ENCODE measurements at places on chromosomes 1 and 21.

DNA sequence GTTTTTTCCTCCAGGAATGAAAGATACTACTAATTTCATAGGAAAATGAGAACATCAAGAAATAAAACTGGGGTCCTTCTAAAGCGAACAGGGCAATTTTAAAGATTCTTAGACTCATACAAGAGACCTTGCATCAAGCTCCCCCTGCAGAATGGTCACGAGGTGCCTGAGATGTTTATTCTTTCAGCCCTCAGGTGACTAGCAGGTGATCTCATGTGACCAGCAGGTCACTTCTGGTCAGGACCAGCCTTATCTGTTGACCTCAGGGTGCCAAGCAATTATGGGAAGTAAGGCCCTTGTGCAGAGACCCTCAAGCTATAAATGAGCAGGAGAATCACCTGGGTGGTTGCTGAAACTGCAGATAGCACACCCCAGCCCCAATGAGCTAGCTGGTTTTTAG is 20.6 kb upstream of the TMEM51 start:
- no peak for DNase-seq

DNA sequence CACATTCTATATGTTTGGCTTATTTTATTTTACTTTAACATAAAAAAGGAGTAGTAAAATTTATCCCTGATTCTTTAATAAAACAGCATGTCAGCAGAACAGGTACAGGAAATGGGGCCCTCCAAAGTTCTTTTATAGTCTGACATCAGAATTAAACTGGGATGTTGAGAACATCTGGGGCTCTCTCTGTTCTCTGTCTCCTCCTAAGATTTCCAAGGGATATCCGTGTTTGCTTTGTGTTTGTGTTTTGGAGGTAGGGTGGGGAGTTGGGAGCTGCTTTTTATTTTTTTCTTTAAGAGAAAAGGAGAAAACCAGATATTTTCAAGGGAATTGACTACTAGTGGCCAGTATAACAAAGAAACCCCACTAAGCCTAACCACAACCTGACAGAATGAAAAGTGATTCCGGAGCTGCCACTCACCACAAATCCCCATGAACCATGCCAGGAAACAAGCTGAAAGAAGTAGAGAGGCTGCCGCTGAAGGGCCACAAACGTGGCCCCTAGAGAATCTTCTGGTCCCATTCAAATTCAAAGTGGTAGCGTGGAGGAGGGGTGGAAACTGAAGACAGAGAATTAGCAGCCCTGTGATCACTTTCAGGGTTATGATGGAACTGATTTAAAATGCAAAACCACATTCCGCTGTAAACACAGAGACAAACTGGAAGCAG is 369.6 kb upstream of the ADGRL2 start:
- no peak for DNase-seq

DNA sequence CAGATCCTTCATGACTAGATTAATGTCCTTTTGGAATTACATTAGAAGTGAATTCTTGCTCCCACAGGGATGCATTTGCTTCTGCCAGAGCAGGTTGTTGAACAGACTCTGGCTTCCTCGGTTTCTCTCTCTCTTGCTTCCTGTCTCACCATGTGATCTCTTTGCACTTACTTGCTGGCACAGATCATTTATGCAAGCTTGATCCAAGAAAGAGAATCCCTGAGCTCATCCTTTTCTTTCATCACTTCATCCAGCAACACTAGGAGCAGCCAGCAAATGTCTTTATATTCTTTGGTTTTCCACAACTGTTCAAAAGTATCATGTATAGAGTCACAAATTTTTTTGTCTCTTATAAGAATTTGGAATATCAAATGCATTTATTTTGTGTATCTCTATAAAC is 313.5 kb downstream of the ZNF326 start:
- DNase-seq, result no peak

DNA sequence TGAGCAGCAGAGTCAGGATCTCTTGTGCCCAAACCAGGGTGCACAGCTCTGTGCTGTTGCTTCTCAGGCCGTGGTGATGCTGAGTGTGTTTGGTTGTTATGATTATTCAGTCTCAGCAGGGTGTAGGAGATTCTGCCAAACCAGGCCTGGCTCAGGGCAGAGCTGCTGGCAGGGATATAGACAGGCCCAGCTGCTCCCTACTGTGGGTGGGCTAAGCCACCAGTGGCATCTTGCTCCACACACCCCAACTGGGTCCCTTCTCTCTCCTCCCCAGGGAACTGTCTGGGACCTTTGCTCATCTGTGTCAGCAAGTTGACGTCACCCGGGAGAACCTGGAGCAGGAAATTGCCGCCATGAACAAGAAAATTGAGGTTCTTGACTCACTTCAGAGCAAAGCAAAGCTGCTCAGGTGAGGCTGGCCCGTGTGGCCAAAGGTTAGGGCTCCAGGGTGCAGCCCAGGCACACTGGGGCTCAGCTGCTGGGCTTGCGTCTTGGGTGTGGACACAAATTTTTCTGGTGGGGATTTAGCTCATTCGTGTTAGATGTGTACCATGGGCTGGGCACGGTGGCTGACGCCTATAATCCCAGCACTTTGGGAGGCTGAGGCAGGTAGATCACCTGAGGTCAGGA is 9.9 kb upstream of the MIIP start:
- DNase-seq, result no peak

- DNase-seq, result no peak
These were observed 251.8 kb downstream of the ADGRL2 start for GRCh38 chr1:82052563-82052962.

- DNase-seq, result no peak
These were observed 147.4 kb downstream of the ZNF281 start for GRCh38 chr1:200262326-200262965.

DNA sequence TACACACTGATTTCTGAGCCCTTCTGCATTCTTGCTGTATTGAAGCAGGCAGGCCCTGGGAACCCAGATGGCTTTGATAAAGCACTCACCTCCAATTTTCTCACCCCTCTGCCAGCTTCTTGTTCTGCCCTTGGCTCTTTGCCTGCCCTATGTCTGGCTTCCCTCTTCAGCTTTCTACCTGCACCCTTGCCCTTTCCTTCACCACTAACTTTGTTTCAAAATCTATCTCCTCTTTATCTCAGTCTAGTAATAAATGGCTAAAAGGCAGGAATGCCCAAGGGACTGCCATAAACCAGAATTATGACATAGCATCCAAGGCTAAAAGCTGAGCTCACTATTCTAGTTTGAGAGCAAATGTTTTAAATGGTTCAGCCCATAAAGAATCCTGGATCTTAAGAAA is 178.7 kb downstream of the TNR start:
- DNase-seq, result no peak

GRCh38 chr1:119920104-119920968 is 24.0 kb upstream of the ADAM30 start:
- DNase-seq, result no peak

- DNase-seq, result no peak
These were observed 24.3 kb upstream of the PLCH2 start for GRCh38 chr1:2451741-2452140.

- DNase-seq, result no peak
These were observed 14.4 kb downstream of the URB2 start for GRCh38 chr1:229640455-229640854.

DNA sequence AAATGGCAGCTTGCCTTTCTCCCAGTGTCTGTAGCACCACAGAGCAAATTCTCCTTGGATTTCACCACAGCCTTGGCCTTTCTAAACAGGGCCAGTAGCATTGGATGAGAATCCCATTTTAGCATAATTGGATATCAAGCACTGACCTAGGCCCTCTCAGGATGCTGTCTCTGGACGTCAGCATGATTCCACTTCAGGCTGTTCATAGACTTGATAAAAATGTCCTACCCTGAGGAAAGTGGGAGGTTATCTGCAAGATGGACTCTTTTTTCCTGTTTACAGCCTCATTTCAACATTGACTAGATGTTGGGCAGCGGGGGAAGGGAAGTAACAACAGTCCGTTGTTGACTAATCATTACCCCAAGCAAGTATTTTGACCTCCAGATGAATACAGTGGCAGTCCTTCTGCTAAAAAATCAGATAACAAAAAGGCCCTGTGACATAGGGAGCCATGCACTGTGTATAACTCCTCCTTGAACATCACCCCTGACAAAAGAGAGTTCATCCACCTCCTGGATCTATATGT is 5.2 kb downstream of the NPL start:
- DNase-seq, result no peak

Measured in activated T-cell treated with anti-CD3 and anti-CD28 coated beads, Interleukin-2, amount 50 U/mL, for 4 hours (primary cell).